ENCODE measurements at places on chromosomes 7 and 10. TPM values are rescaled to one million over a fixed set of nuclear protein-coding genes. Genes with fewer than 3 reads are reported as not detected.

DNA sequence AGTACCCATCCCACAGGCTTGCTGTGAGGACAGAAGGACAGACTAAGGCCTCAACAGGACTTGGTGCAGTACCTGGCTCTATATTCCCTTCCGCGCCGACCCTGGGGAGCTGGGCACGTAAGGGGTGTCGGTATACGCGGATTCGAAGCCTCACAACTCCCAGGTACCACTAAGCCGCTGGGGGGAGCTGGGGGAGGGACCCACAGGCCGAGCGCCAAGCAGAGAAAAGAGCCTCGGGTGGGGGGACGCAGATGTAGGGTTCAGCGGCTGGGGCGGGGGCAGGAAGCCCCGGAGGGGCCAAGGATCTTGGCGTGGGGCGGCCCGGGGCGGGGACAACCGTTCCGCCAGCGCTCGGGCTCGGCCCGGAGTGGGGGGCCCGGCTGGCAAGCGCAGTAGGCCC, 126.4 kb upstream of the ZNF746 start:
- H3K4me3 ChIP-seq: peak overlapping the region; percentile 90
- DNase-seq: no peak
- H3K27me3 ChIP-seq: no peaks in the 10 kb centered on the region
- peaks cover 25% of the 10 kb centered on the region for H3K36me3 ChIP-seq

PLPP4 gene
- total RNA-seq: not detected

SPDYE9 gene
- not detected for total RNA-seq

DNA sequence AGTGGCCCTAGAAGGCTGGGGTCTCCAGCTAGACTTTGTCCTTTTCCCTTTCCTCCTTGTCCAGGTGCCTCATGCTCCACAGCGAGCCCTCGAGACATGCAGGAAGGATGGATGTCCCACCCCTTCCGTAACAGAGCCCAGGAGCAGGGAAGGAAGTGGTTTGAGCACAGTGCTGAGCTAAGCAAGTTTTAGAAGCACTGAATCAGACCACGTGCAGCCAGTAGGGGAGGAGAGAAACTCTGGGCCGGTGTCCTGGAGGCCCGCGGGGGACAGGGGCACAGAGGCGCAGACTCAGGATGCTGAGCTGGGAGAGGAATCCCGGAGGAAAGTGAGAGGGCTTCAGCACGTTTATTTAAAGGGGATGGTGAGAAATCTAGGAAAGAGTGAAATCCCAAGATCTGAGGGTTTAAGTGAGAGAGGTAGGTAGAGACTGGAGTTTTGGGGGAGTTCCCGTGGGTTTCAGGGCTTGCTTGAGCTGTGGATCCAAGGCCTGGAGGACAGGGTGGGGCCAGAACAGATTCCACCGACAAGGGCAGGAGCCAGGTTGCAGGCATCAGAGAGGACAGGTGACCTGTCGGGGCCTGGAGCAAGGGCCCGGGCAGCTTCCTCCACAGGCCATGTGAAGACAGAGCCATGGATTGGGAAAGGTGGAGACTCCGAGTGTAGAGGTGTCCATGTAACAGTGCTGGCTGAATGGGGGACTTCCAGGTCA, 4.4 kb upstream of the IRF5 start:
- no peak overlapping the region for H3K4me3 ChIP-seq
- no peaks in the 10 kb centered on the region for H3K4me1 ChIP-seq
- DNase-seq: no peak

DNA sequence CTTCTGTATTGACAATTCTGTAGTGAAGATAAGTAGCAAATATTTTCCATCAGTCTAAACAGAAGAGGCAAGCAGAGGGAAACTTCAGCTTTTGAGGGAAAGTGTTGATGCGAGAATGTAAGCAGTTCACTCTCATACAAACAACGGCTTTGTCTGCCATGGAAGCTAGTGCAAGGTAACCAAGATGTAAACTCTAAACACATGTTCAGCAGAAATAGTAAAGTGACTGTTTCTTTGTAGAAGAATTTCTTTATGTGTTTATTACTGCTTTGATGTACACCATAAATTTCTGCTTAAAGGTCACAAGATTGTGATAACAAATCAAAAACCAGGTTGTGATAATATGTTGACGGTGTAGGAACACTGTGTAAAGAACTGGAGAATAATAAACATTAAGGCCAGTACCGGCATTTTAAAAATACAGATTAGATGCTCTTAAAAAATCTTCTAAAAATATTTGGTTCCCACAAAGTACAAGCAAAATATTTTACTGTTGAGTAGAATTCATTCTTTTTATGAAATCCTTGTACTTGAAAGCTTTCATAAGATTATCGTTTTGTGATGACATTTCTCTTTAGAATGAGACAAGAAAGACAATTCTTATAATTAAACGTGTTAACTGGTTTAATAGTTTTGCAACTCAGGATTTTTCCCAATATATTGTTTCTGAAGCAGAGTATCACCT, 34.2 kb downstream of the SEMA3C start:
- no peaks in the 10 kb centered on the region for H3K27me3 ChIP-seq
- no peak for DNase-seq
- H3K4me3 ChIP-seq: no peak overlapping the region

GRCh38 chr10:133528296-133528844, 1.2 kb downstream of the CYP2E1 start:
- H3K27me3 ChIP-seq: no peaks in the 10 kb centered on the region
- H3K4me1 ChIP-seq: no peaks in the 10 kb centered on the region
- H3K27ac ChIP-seq: no peak overlapping the region
- no peak for DNase-seq
- no peak overlapping the region for H3K4me3 ChIP-seq

GRCh38 chr10:113746217-113746957, 5.1 kb upstream of the PLEKHS1 start:
- no peaks in the 10 kb centered on the region for H3K4me1 ChIP-seq
- no peak overlapping the region for H3K27ac ChIP-seq
- no peaks in the 10 kb centered on the region for H3K36me3 ChIP-seq
- no peak for DNase-seq
- no peak overlapping the region for H3K4me3 ChIP-seq
- no peaks in the 10 kb centered on the region for H3K27me3 ChIP-seq

DNA sequence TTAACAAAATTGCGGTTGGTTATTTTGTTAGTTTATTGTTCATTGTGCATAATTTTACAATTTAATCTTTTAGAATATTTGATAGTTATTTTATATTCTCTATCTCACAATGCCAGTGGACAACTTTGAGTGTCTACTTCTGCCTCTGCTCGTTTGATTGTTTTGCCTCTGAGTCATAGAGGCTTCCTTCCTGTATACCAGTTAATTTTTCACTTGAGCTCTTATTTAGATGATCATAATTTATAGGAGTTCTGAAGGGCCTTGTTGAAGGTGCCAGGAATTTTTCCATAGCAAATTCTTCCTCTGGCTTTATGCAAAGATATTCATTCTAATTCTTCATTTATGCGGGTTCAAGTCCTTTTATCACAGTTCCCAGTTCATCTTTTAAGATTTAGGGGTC, 5.2 kb upstream of the MALRD1 start:
- H3K4me1 ChIP-seq: no peaks in the 10 kb centered on the region
- H3K27me3 ChIP-seq: no peaks in the 10 kb centered on the region
- H3K27ac ChIP-seq: no peak overlapping the region
- no peak for DNase-seq

DNA sequence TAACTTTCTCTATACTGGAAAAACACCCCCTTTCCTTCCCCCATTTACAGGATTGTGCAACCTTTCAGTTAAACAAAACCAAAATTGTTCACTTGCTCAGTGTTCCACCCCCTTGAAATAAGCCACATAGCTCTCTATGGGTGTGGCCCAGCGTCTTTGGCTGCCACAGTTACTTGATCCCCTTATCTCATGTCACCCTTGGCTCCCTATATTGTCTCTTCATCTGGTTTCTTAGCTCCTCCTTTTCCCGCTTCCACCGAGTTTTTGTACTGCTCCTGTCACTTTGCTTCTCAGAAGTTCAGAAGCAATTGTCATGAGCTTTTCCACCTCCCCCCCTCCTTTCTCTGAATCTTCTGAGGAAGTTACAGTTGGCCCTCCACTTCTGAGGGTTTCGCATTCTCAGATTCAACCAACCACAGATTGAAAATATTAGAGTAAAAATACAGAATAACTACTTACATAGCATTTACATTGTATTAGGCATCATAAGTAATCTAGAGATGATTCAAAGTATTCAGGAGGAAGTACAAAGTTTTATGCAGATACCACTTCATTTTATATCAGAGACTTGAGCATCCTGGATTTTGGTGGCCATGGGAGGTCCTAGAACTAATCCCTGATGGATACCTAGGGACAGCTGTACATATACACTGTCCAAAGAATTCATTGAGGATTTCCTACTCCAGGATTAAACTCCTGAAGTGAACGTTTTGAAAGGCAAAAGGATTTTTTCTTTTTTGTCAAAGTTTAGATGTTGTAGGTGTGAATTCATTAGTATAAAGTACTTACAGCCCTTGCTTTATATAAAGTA, 60.4 kb downstream of the ADD3 start:
- no peaks in the 10 kb centered on the region for H3K27me3 ChIP-seq
- no peak overlapping the region for H3K4me3 ChIP-seq
- H3K27ac ChIP-seq: no peak overlapping the region
- H3K4me1 ChIP-seq: peaks cover 3% of the 10 kb centered on the region
- H3K36me3 ChIP-seq: no peaks in the 10 kb centered on the region

DNA sequence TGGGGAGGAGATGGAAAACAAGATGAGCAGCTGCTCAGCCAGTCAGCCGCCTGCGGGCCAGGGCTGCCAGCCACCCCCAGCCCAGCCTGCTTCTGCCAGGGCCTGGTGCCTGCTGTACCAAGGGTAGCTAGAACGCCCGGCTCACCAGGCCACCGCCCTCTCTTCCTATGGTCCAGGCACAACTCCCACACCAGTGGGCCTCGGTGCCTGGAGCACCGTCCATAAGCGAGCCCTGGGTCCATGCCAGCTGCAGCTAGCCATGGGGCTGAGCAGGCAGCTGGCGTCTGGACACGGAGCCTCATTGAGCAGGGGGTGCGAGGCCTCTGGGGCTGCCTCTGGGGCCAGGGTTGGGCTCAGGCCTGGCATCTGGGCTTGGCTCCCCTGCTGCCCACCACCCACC, 8.5 kb upstream of the RABGEF1 start:
- no peaks in the 10 kb centered on the region for H3K4me1 ChIP-seq
- peaks cover 32% of the 10 kb centered on the region for H3K36me3 ChIP-seq
- no peaks in the 10 kb centered on the region for H3K27me3 ChIP-seq
- no peak overlapping the region for H3K4me3 ChIP-seq
- DNase-seq: no peak
- no peak overlapping the region for H3K27ac ChIP-seq

- H3K4me1 ChIP-seq: no peaks in the 10 kb centered on the region
- H3K36me3 ChIP-seq: no peaks in the 10 kb centered on the region
- no peak for DNase-seq
- no peak overlapping the region for H3K4me3 ChIP-seq
- no peaks in the 10 kb centered on the region for H3K27me3 ChIP-seq
Measured at GRCh38 chr7:114622221-114622620, 207.6 kb downstream of the FOXP2 start.

GRCh38 chr7:38744746-38745145, 113.6 kb upstream of the AMPH start:
- H3K4me3 ChIP-seq: no peak overlapping the region
- H3K4me1 ChIP-seq: no peaks in the 10 kb centered on the region
- DNase-seq: no peak
- peaks cover 17% of the 10 kb centered on the region for H3K36me3 ChIP-seq

SFRP5 gene
- total RNA-seq: 1.7 TPM

NME8 gene
- not detected for total RNA-seq

DNA sequence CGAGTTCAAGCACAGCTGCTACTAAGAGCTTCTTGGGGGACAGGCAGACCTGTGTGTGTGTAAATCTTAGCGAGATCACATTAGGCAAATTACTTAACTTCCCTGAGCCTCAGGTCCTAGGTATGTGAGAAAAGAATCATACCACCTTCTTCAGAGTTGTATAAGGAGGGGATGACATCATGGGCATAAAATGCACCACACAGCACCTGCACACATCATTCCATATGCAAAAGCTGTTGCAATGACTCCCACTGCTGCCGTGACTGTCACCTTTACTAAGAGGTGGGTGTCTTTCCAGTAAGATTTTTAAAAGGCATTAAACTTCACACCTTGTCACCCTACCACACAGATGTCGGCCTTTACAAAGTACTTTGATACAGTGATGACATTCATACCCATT, 146.0 kb downstream of the FANK1 start:
- no peak overlapping the region for H3K4me3 ChIP-seq
- H3K36me3 ChIP-seq: no peaks in the 10 kb centered on the region

DNA sequence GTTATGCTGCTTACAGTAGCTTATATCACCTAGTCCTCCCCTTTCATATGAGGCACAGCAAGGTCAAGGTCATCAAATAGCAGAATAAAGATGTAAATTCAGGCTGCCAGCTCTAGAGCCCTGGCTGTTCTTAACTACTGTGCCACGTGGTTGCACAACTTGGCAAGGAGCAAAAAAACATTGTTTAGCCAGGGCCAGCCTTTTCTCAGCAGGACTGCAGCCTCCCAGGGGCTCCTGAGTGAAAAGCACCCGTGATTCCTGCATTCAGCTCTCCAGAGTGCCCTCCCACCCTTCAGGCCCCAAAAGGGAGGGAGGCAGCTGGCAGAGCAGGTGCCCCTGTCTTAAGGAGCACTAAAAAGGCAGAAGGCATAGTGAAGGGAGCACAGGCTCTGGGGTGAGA, 31.8 kb upstream of the TM9SF3 start:
- H3K4me1 ChIP-seq: no peaks in the 10 kb centered on the region
- no peak for DNase-seq
- H3K27me3 ChIP-seq: no peaks in the 10 kb centered on the region
- no peak overlapping the region for H3K27ac ChIP-seq
- H3K4me3 ChIP-seq: no peak overlapping the region

DNA sequence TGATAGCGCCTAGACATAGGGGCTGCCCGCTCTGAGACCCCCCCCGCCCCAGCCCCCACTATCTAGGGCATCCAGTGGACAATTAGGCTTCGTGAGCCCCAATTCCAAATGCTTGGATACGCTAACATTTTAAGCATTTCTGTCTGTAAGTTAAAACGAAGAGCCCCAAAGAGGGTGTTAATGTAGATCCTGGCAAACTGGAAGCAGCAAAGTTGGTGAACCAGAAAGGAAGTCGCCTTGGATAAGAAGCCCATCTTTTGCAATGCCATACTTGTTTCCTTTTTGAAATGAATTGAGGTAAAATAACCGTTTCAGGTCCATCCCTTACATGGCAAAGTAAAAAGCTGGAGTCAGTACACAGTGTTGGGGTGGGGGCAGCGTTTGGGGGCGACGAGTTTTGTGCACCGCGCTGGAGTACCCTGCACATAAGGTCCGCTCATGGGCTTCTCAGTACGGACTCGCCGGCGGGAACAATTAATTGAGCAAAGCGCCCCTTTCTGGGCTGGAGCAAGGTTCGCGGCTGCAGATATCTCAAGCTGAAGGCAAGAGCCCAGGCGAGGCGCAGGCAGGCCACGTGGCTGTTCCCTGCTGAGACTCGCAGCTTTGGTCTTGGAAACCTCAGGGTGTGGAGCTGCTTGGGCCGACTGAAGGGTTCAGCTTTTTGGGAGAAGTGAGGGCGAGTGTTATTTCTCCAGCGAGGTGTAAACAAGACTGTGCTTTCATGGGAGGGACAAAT, 1.4 kb upstream of the TWIST1 start:
- H3K36me3 ChIP-seq: no peaks in the 10 kb centered on the region
- H3K27ac ChIP-seq: no peak overlapping the region
- no peak overlapping the region for H3K4me3 ChIP-seq
- 0 out of 2 replicates have a peak, but pooled peaks cover 2% of the 10 kb centered on the region for H3K4me1 ChIP-seq

Measured in H9 (cell line).